ENCODE measurements at places on chromosomes 1 and 21.

GRCh38 chr1:42179275-42179674 lies 14.7 kb upstream of the GUCA2A start:
- no peak for DNase-seq

GRCh38 chr1:169149555-169150286 lies 43.2 kb downstream of the ATP1B1 start:
- DNase-seq, result no peak

DNA sequence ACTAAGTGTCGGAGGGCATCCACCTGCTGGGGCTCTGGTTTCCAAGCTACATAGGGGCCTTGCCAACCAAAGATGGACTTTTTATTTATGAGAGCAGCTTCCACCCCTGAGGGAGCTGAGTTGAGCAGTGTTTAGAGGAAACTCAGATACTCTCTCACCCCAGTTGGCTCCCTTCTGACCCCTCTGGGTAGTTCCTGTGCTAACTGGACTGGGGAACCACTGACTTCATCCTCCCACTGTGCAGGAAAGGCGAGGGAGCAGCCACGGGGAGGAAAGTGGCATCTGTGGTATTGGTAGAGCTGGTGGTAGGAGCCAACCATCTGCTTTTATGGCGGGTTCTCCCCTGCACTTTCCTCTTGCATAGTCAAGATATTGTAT lies 70.4 kb downstream of the MPZL1 start:
- DNase-seq, result no peak

GRCh38 chr1:204576422-204576821 lies 60.2 kb downstream of the MDM4 start:
- DNase-seq, result no peak

GRCh38 chr1:161192476-161193465 lies 6.1 kb downstream of the ADAMTS4 start:
- DNase-seq, result peak; percentile 51

DNA sequence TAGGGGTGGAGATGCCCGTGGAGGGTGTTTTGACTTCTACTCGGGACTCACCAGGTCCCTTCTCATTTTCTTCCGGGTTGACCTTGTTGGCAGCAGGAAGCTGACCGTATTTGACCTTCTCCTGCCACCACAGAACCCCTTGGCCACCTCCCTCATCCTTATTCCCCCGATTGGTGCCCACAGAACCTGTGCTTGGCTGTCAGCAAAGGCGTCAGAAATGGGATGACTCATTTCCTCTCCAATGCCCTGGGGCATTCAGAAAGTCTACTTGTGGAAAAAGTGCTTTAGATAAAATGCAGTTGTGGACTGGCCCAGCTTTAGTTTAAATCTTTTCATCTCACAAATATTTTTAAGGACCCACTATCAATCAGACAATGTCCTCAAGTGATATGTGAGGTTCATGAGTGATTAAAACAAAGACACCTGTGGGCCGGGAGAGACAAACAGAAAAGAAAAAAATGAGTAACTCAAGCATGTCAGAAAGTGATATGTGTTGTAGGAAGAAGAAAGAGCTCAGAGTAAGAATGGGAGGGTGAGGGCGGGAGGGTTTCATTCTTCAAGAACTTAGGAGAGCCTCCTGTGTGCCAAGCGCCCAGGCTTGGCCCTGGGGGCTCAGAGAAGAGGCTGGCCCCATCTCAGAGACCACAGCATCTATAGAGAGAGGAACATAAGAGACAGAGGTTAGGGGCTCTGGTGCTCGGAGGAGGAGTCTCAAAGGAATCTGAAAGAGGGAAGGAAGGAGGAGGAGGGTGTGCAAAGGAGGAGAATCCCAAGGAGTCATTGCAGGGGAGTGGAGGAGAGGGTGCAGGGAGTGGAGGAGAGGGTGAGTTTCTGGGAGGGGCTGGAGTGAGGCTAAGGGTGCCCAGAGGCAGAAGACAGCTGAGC lies 221.6 kb upstream of the VAMP3 start:
- no peak for DNase-seq

DNA sequence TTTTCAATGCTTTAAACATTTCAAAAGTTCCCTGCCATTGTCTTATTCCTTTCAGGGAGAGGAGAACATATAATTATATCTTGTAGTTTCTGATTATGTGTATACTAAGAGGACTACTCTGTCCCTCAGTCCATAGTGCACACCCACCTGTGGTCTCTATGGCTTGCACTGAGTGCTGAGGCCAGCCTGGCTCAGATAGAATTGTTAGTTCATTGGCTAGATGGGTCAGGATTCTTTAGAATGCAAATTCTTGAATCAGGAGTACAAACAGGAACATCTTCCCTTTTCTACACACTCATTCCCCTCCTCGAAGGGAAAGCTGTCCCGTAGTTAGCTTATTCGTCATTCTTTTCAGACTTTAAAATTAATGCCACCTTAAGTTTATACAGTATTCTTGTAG lies 8.2 kb downstream of the BACH1 start:
- no peak for DNase-seq

DNA sequence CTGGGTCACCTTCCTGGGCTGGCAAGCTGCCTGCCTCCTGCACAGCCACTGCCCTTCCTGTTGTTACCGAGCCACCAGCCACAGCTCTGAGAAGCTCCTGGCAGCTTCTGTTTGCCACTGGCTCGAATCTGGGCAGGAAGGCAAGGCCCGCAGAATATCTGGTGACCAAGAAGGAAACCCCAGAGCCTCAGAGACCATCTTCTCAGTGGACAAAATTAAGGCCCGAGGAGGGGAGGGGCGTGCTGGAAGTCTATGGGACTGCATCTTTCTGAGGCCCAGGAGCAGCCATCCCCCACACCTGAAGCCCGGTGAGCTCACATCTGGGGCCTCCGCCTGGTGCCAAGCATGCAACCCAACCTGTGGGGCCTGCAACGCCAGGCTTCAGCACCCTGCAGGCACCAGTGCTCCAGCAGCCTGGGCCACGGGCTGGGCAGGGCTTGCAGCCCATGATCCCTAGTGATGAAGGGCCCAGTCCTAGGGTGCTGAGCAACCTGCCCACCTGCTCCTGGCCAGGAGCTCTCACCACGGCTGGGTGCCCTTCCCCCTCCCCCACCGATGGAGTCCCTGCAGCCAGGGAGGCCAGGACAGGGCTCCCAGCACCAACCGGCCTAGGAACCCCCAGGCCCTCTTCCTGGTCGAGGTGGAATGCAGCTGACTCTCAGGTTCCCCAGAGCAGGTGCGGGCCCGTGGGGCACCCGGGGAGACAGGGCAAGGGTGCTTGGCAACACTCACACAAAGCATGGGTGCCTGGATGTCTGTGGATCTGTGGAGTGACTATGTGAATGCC lies 879 bp downstream of the CPTP start:
- no peak for DNase-seq

- no peak for DNase-seq
Measured at GRCh38 chr21:37767984-37768383, 148.3 kb downstream of the KCNJ6 start.

- no peak for DNase-seq
Measured at GRCh38 chr21:41761934-41762635, 4.8 kb downstream of the RIPK4 start.

DNA sequence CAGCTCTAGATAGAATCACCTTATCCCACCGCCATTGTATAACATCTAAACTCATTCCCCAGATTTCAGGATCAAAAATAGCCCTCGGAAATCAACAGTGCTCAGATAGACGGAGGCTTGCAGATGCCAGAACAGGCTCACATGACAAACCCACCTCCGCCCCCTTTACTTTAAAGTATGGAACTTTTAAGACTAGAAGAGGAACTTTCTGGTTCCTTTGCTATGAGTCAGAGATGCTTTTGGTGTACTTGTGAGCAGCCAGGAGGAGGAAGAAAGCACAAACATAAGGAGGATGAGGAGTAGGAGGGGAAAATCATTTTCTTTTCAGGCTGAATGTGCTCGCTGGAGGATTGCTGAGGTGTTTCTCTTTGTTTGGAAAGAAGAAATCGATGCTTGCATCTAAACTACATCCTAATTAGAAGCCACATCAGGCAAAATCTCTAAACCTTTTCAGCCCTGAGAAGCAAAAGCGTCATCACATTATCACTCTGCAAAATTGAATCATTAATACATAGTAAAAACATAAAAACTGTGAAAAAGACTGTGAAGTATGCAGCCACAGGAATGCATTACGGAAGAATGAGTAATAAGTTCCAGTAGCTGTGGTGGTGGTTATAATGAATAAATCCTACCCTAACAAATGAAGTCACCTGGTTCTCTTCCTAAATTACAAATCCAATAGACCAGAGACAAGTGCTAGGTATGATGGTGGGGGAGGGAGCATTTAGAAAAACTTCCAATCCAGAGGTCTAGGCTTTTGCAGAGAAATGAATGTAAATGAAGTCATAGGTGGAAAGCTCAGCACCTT lies 251.3 kb downstream of the KCNH1 start:
- no peak for DNase-seq

GRCh38 chr21:31268090-31268489 lies 76.0 kb downstream of the TIAM1 start:
- DNase-seq, result no peak

- DNase-seq, result no peak
Measured at GRCh38 chr1:172345077-172345476, 75.4 kb upstream of the C1orf105 start.

DNA sequence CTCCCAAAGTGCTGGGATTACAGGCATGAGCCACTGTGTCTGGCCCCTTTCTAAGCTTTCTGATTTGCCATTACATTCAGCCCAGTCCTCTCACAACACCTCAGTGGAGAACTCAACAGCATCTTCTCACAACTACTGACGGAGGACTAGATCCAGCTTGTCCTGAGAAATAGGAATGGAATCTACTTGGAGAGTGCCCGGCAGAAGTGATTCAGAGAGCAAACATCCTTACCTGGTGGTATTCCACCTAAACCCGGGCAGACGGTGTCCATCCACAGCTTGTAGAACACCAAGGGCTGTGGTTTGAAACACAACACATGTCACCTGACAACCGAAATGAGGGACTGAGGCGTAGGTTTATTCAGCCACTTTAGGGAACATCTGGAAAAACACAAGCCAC lies 28.8 kb upstream of the CCSAP start:
- DNase-seq, result no peak

- DNase-seq, result no peak
Measured at GRCh38 chr1:15070145-15070748, 83.3 kb upstream of the TMEM51 start.
